ENCODE measurements at places on chromosomes 13 and 19.
A peak's percentile ranks its signal among the peaks of the same experiment; 100 is the strongest.

DNA sequence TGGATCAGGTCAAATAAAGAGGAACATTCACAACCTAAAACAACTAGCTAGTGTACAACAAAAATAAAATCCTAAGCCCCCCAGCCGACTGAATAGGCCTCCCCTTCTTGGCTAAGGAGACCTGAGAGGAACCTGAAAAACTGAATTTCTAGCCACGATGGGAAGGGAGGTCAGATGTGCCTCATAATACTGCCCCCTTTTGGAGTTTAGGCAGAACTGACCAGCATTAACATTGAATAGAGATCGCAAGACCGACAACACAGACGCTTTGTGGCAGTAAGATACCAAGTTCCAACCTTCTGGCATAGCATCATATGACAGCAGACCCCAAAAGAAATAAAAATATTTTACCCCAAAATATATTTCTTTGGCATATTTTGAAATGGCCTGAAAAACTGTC, 15.9 kb downstream of the CBY2 start:
- DNase-seq: peak; percentile 12

- DNase-seq: no peak
Measured at GRCh38 chr13:34655554-34655953, 286.5 kb upstream of the NBEA start.

- no peak for DNase-seq
Measured at GRCh38 chr13:68046903-68047302, 816.8 kb upstream of the PCDH9 start.

DNA sequence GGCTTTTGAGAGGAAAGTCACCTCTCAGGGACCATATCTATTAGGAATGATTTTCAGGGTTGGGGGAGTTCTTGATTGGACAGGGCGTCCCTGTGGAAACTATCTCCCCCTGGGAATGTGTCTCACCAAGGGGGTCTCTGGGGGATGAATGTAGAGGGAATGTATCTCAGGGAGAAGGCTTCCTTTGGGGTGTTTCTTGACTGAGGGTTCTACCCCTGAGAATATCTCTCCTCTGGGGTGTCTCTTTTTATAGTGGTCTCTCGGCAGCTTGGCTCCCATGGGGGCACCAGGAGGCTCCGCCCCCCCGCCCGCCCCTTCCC, 1.0 kb downstream of the RTBDN start:
- no peak for DNase-seq

GRCh38 chr19:2015608-2015950, at the start of gene BTBD2:
TSS of gene BTBD2 (minus strand) at chr19:2015714. CDS start at chr19:2015703, 11 bp downstream.
- peak; percentile 81 for DNase-seq

DNA sequence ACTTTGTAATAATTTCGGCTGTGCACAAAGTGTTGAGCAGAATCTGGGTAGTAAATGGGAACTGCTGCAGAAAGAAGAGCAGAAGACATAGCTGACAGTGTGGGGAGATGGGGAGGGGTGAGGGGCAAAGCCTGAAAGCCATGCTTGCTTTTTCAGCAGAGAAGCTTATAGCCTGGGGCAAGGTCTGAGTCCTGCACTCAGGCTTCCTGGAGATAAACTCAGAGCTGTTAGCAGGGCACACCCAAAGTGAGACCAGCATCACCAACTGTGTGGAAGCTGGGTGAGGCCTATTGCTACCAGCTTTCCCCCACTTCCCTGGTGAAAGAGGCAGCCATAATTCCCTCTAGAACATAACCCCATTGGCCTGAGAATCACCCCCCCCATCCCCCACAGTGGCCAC, 15.6 kb upstream of the LHFPL6 start:
- DNase-seq: no peak

DNA sequence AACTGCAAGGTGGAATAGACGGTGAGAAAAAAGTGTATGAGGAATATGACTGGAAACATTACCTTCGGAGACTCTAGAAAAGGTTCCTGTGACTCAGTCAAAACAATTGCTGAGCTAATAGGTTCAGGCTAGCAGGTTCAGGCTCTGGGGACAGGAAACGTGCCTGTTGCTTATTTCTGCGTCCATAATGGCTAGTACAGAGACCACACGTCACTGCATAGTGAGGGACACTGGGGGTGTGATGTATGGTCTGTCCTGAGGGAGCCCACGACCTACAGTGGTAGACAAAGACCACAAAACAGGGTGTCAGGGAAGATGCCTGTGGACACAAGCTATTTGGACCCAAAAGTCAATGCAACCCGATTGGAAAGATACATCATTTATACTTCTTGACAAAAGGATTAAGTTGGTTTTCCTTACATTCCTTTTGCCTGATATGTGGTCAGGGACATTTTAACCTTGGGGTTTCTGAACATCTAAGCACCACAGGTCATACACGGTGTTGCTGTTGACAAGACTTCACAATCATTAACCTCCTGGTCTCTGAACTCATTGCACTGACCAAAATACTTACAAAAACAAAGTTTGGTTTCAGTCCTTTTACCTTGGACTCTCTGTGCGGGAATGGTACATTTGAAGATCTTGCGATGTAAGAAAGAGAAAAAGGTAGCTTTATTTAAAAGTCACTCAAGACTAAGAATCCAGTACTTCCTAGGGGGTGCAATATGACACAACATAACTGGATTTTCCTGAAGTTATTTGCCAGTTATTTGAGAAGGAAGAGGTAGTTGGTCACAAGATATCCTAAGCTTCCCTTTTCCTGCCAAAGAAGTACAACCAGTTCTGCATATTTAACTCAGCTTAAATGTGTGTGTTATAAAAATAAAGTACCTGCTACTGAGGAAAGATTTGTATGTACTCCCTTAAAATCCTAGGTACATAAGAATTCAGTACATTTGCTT, 20.0 kb downstream of the CRYL1 start:
- no peak for DNase-seq

GRCh38 chr13:83452292-83452950, 429.9 kb downstream of the SLITRK1 start:
- no peak for DNase-seq

DNA sequence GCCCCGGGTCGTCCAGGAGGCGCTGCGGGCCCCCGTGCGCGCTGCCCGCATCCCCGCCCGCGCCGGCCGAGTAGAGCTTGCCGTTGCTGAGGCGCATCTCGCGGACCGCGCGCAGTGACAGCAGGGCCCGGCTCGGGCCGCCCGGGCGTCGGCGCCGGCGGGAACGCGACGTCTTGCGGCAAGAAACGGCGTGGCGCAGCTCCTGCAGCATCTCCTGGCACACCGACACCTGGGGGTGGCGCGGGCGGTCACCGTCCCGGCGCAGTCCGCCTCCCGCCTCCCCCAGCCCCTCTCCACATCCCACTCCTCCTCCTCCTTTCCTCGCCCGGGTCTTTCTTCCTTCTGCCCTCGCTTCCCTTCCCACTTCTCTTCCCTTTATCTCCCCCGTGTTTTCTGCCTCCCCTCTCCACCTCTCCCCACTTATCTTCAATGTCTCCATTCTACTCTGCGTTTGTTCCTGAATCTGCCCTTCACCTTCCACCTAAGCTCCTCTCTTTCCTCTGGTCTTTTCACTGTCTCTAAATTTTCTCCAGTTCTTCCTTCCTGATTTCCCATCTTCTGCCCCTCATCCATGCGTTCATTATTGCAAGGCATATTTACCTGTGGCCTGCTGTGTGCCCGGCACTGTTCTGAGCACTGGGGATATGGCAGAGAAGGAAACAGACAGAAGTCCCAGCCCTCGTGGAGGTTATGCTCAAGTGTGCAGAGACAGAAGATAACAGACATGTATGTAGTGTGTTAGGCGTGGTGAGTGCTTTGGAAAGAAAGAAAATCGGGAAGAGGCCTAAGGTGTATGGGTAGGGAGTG, 5.2 kb upstream of the ATP1A3 start:
- no peak for DNase-seq

GRCh38 chr19:47020132-47020805, 632 bp downstream of the NPAS1 start:
- no peak for DNase-seq

DNA sequence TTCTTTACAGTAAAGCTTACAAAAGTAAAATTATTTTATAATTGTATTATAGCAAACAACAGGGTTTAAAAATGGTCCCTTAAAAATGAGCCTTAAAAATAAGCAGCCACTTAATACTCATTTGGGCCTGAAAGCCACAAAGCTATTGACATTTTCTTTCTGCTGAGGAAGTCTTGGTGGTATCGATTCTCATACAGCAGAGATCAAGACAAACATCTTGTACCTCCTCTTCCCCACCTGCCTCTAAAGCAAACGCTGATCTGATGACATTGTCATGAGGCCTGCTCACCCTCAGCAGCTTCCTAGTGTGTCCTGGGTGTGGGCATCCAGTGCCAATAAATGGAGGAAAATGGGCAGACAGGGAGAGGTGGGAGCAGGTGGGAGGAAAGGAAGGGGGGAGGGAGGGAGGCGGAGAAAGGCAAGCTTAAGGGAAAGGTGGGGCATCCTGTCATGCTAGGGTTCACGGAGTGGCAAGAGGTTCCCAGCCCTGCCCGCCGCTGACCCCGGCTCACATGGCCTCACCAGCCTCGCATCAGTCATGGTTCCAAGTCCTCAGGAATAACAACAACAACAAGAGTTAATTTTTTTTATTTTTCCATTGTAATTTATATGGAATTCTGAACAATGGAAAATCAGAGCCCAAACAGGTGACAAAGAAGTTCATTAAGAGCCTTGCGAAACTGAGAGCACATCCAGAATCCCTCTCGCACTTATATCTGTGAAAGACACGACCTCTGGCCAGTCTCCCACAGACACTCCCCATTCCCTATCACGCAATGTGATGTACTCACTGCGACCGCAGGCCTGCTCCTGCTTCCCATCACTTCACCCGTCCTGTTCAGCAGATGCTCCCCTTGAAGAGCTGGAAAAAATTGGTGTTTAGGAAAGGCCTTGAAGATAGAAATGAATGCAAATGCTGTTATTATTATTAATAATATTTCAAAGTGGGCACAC, 15.1 kb upstream of the ATP11A start:
- no peak for DNase-seq

DNA sequence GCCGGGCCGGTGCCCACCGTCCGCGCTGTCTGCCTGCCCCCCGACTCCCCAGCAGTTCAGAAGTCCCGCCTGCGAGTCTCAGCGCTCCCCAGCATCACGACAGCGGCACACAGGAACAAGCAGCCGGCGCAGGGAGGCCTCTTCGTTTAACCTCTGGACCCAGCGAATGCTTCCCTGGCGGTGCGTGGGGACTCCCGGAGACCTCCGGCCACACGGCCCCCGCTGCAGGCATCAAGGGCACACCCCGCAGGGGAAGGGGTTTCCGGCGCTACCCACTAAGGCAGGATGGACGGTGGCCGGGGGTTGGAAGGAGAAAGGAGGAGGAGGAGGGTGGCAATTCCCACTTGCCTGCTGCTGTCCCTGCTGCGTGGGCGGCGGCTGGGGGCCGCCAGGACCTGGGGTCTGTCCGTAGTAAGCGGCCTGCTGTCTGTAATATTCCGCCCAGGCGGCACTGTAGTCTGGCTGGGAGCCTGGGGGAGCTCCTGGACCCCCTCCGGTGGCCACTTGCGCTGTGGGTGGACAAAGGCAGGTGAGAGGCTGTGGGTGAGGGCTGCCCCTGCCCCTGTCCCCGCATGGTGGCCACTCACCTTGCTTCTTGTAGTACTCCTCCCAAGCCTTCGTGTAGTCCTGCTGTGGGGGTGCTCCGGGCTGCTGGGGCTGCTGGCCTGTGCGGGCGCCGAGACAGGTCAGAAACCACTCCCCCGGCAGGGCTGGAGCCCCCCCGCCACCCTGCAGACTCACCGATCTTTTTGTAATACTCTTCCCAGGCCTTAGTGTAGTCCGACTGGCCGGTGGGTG, 9.6 kb downstream of the KHSRP start:
- DNase-seq: no peak

DNA sequence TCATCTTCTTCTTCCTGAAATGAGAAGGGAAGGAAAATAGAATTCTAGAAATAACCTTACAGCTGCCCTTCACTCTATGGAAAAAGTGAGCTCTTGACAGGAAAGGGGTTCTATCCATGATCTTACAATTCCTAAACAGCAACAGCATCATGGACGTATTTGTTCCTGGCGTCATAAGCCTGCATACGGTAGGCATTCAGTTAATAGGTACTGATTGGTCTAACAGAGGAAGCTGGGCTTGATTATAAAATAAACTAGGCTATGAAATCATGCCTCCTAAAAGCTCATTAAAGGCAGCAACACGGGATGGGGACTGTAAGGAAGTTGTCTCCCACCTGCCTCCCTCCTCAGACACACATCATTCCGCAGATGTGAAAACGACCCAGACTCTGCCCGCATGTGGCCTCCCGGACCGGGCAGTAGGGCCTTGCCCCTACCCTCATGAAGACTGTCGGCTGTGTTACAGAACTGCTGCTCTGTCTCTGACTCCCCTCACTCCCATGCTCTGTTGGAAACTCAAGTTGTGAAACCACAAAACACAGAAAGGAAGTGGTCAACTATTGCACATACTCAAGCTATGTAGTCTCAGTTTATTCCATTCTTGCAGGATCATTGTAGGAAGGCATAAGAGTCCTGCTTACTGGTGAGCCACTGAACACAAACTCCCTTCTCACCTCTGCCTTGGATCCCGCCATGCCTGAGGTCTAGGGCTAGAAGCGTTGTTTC, 129.8 kb downstream of the DLEU7 start:
- DNase-seq: peak; percentile 92
